ENCODE measurements at places on chromosomes 4 and X.
A peak's percentile ranks its signal among the peaks of the same experiment; 100 is the strongest.

DNA sequence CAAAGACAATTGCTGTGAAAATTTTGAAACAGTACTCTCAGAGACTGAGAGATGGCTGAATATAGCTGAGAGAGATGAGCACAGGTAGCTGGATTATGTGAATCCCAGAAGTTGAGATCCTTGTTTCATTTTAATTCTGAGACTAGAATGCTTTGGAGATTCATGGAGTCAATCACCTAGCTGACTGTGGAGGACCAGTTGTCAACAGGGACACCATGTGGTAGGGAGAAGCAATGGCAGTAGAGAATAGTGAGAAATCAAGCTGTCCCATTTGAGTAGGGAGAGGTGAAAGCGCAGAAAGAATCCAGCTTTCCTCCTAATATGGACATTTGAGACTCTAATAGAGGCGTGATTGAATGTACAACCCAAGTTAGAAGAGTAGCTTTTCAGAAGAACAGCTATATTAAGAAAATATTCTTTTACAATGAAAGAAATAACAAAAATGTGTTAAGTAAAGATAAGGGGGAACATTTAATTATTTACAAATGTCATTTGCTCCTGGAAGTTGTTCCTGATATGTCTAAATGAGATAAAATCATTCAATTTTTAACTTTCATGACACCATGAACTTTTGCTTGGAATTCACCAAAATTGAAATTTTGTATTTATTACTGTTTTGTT lies 30.3 kb upstream of the GLRB start:
- H3K27me3 ChIP-seq: no peaks in the 10 kb centered on the region
- H3K36me3 ChIP-seq: no peaks in the 10 kb centered on the region
- no peak overlapping the region for H3K4me3 ChIP-seq

DNA sequence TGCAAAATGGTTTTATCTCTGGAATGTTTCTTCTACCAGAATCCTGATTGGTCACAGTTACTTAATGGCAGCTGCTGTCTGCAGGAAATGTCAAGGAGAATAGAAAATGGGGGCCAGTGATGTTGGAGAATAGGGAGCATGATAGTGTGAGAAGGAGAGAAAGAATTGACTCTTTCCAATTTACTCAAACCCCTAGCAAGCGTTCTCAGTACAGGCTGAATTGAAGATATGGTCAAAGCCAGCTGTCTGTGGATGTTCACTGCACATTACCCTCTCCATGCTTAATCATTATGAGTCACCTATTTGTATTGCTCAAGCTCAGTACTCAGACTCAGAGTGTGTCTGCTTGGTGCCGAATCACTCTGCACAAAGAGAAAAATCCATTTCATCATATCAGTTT lies 57.8 kb upstream of the FAM47B start:
- no peaks in the 10 kb centered on the region for H3K27me3 ChIP-seq
- H3K27ac ChIP-seq: peak overlapping the region; percentile 74
- H3K4me3 ChIP-seq: peak overlapping the region; percentile 45

DNA sequence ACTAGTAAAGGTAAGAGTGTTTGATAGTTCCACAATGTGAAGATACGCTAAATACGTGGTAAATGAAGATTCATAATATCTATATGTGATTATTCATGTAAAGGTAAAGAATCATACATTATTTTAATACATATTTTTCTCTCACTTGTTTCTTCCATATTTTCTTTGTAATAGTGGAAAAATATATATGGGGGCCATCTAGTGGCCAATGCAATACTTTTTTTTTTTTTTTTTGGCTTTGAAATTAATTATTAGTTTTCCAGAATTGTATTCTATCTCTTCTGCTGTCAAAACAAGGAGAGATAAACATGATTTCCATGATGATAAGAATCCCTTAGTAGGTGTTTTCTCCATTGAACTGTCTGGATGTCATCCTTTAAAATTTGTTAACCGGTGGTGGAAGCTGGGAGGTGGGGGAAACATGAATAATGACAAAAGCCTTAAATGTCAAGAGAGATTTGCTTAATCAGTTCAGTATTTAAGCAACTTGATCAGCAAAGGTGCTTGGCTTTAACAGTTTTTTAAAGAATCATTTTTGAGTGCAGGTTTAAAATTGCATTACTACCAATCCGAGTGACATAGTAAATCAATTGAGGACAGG lies 508.7 kb upstream of the HTR2C start:
- no peak overlapping the region for H3K27ac ChIP-seq
- H3K27me3 ChIP-seq: no peaks in the 10 kb centered on the region
- no peaks in the 10 kb centered on the region for H3K36me3 ChIP-seq
- no peaks in the 10 kb centered on the region for H3K4me1 ChIP-seq

DNA sequence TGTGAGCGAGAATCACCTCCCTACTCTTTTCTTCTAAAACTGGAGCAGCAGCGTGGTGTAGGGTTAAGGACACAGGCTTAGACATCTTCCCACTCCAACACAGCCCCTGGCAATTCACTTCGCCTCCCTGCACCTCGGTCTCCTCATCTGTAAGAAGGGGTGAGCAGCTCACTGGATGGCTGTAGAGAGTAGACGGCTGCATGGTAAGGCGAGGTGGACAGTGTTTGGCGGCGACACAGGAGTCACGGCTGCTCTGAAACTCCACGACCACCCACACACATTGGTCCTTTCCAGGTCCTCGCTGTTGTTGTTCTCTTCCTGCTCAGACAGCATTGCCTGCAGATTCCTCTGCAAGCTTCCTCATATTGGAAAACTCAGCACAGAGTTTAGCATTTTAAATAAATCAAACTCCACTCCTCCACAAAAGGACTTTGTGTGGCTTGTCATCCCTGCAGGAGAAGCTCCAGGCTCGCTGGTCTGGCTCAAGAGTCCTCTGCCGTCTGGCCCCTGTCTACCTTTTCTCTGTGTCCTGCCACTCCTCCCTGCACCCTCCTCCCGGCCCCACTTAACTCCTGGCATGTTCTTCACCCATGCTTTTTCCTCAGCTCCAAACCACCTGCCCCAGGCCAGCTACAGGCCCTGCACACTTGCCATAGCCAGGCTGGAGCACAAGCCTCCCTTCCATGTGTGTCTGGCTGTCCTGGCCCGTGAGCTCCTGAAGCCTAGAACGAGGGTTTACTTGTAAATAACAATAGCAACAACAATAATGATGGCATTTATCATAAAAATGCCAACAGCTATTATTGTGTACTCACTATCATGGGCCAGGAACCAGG lies 41.3 kb upstream of the CRMP1 start:
- no peak for DNase-seq
- H3K27me3 ChIP-seq: peaks cover 20% of the 10 kb centered on the region
- H3K27ac ChIP-seq: no peak overlapping the region
- no peak overlapping the region for H3K4me3 ChIP-seq
